Activated CD8-positive, alpha-beta memory T cell treated with anti-CD3 and anti-CD28 coated beads for 4 hours (primary cell): ENCODE measurements at places on chromosomes 6 and 20.

DNA sequence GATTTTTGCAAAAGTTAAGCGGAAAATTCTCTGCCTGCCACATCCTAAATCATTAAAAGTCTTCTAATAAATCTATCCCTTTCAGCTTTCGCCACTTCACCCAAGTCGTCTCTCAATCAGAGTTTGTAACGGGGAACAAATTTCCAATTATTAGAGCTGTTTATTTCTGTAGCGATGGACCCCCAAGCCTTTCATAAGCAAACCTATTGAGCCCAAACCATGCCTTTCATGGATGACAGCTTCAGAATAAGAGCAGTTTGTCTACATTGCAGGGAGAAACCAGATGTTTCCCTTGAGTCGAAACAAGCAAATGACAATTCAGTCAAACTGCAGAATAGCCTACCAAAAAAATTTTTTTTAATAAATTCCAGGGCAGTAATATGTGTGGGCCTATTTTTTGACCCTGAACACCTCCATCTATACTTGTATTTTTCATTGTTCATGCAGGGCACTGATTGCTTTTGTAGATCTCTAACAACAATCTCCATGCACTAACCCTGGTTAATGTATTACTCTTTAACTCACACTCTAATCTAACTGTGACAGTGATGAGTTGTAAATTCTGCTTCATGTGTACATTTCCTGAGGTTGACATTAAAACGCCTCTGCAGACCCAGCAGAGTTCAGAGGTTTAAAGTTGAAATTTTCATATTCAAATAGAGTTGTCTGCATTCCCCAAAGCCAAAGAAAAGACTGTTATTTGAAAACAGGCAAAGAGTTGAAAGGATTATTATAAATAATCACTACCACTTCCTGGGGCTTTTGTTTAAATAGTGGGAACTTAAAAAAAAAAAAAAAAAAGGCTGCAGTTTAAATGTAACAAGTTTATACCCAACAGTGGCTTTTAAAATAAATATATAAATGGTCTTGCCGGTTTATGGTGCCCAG lies 64.5 kb downstream of the ATP9A start:
- no peak for DNase-seq

- DNase-seq: no peak
These were observed 218.7 kb upstream of the FUT9 start for GRCh38 chr6:95797054-95797453.

DNA sequence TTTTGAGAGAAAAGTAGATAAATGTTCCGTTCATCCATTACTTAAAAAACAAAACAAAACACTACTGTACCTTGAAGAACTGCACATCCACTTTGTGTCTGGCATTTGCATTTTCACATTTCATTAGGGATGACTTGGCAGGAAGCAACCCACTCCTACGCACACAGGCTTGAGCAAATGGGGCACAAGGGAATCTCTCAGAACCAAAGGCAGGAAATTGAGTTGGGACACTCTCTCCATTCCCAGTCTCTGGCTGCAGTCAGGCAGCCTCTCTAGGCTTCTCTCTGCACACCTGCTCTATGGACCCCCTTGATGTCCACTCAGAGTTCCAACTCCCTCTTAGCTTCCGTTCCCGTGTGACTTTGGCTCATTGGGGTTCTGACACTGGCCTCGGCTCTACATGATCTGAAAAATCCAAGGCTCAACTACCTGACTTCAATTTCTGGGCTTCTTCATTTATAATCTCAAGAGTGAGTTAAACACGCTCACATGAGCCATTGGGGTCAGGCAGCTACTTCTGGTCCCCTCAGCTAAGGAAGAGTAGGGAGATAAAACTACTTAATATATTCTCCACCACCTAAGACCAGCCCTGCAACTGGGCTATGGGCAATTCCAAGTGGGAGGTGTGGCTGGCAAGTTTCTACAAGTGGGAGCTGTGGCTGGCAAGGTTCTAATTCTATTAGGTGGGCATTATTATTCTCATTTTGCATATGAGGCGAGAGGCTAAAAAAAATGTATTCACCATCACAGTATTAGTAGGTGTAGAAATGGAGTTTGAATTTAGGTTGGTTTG lies 251.9 kb downstream of the SOD2 start:
- DNase-seq: no peak

DNA sequence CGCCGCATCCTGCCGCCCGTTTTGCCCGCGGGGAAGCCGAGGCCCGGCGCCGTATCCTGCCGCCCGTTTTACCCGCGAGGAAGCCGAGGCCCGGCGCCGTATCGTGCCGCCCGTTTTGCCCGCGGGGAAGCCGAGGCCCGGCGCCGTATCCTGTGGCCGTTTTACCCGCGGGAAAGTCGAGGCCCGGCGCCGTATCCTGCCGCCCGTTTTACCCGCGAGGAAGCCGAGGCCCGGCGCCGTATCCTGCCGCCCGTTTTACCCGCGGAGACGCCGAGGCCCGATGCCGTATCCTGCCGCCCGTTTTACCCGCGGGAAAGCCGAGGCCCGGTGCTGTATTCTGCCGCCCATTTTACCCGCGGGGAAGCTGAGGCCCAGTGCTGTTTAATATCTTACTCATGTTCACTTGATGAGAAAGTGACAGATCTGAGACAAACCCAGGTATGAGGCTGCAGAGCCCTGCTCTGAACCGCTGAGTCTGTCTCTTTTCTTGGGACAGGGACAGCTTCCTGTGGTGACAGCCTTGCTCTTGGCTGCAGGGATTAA lies 129.4 kb downstream of the CDH26 start:
- DNase-seq: no peak

DNA sequence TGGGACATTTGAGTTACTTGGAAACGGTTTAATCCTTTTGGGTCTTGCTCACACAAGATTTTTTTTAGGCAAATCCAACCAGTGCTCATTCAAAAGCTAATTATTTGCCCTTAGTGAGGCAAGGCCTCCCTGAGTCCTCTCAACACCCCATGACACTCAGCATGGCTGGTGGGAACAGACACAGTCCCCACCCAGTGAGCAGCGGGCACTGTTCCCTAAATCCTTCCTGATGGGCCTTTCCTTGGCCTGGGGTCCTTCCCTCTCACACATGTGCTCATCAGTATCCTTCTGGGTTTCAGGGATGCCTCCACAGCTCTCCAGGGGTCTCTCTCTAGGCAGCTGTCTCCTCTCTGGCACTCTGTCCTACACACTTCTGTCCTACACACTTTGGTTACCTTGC lies 28.0 kb downstream of the PLAGL2 start:
- no peak for DNase-seq

GRCh38 chr20:55616367-55616766 lies 389.0 kb downstream of the CBLN4 start:
- DNase-seq: no peak

DNA sequence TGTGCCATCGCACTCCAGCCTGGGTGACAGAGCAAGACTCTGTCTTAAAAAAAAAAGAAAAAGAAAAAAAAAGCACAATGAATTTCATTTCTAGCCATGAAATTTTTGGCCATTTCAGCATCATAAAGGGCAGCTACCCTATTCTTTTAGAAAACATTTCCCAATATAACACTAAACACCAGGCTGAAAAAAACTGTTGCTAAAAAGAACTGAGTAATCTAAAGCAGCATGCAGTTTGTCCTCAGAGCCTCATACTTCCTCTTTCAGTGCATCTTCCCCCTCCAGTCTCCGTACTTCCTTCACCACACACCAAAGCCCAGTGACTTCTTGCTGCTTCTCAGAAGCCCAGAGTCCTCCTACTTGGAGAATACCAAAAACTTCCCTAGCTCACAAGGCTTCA lies 5.6 kb upstream of the IFNGR1 start:
- DNase-seq: no peak

- no peak for DNase-seq
These were observed 39.6 kb upstream of the POU5F1 start for GRCh38 chr6:31210123-31210522.

- DNase-seq: no peak
These were observed 27.6 kb upstream of the CGA start for GRCh38 chr6:87122477-87122876.

DNA sequence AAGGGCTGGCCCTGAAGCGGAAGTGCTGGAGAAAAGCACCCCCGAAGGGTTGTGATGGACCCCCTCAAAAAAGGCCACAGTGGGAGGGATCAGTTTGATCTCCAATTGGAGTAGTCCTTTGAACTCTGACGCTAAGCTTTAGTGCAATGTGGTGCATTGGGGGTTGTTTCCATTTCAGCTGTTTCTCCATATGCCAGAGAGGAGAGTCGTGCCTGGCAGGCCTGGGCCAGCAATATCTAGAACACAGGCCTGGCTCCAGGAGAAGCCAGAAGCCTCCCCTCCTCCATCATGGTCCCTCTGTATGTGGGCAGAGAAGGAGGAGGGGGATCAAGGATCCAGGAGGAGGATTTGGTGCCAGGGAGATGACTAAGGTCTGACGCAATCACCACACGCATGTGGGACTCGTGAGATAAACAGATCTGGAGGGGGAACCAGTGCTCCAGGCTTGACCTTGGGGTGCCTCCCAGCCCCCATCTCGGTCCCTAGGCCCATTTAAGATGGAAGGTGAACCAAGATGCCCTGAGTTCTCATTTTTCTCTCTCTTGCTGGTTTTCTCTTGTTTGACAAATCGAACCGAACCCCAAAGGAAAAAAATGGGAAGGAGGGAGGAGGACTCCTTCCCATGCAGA lies 517.4 kb upstream of the JARID2 start:
- no peak for DNase-seq

DNA sequence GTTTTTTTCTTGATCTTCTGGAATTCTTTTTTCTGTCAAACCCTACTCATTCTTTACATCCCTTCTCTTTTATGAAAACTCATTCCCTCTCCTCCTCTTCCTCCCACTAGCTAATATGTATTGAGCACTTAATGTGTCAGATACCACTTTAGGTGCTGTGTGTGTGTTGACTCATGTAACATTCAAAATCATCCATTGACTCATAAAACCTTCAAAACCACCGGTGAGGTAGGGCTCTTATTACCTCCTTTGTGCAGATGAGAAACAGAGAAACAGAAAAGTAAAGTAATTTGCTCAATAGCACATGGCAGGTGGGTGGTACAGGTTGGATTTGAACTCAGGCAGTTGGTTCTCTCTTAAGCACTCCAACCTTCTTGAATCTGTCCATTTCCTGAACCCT lies 136.3 kb upstream of the NEDD9 start:
- DNase-seq: no peak

- DNase-seq: no peak
These were observed 67.4 kb downstream of the KHDC1L start for GRCh38 chr6:73157870-73158269.

- DNase-seq: no peak
These were observed 161.1 kb downstream of the FARS2 start for GRCh38 chr6:5422321-5422915.

DNA sequence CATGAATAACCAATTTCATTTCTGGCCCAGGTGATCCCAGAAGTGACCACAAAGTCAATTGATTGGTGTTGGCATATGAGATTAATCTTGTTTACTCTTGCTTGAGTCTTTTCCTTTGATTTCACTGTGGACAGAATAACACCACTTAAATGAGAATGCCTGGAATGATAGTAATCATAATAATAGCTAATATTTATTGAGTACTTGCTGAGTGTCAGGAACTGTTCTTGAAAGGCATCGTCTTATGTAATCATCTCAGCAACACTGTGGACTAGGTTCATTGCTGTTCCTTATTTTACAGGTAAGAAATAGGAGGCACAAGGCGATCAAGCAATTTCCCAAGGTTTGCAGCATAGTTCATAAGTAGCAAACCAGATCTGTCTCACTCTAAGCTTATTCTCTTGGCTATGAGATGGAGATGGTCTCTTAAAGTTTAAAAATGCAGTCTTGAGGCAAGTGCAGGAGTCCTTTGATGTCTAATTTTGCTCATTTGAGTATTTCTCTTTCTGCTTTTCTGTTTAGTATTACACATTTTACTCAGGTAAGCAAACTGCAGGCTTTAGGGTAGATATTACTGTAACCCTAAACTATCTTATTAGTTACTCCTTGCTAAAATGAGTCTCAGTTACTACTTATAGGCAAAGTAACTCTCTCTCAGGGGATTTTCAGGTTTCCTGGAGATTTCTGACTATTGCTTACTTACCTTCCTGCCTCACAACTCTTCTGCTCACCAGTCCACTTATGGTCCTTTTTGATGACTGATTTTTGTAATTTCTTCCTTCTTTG lies 6.3 kb downstream of the ADGRG6 start:
- DNase-seq: no peak

GRCh38 chr6:161761966-161762365 lies 488.1 kb upstream of the AGPAT4 start:
- DNase-seq: no peak

DNA sequence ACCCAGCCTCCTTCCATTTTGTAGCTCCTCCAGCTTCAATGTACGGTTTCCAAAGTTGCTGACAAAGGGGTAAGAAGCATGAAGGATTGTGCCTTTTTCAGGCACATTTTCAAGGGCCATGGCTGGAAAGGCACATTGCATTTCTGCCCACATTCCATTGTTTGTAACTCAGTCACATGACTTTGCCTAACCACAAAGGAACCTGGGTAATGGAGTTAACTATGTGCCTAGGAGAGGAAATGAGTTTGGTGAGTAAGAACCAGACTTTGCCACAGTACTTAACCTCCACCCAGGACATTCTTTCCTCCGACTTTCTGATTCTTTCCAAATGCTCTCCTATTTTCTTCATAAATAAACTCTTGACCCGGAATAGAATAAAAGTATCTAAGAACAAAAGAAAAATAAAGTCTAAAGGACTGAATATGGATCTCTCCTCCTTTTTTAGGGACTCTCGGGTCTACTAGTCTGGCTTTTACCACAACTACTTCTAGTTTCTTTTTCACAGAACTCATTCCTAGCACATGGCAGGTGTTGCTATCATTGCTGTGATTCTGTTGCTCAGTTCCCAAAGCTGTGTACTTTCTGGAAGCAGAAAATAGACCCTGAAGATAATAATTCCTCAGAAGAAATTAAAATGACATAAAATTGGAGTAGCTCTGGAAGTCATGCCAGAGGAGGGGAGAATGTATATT lies 81.5 kb upstream of the ISM1 start:
- DNase-seq: no peak

GRCh38 chr6:30154709-30155519 lies 6.1 kb downstream of the TRIM10 start:
- DNase-seq: no peak

DNA sequence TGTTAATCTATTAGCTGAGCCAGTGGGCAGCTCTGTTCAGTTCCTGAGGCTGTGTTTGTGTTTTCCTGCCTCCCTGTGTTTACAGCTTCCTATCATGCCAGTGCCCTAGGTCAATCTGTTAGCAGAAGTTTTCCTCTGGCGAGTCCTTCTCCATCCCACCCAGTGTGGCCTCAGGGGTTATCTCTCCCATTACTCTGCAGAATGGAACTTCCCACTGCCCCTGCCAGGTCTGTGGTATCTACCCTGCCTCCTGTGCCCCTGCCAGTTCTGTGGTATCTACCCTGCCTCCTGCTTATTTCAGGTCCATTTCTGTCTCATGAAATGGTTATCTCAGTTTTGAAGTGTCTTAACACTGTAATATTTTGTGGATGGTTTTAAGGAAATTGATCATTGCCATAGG lies 63.1 kb downstream of the SLX4IP start:
- DNase-seq: no peak

- DNase-seq: no peak
These were observed 149.3 kb downstream of the ADAT2 start for GRCh38 chr6:143301188-143301587.

GRCh38 chr20:47380481-47380880 lies 24.0 kb upstream of the ZMYND8 start:
- no peak for DNase-seq

- DNase-seq: no peak
These were observed 86.4 kb upstream of the CBLN4 start for GRCh38 chr20:56091628-56092234.
